ENCODE measurements at places on chromosomes 1 and 21.

- no peak for DNase-seq
Measured at GRCh38 chr1:110205156-110205555, 5.0 kb upstream of the KCNC4 start.

- DNase-seq, result no peak
Measured at GRCh38 chr1:112464501-112464900, 44.3 kb upstream of the WNT2B start.

DNA sequence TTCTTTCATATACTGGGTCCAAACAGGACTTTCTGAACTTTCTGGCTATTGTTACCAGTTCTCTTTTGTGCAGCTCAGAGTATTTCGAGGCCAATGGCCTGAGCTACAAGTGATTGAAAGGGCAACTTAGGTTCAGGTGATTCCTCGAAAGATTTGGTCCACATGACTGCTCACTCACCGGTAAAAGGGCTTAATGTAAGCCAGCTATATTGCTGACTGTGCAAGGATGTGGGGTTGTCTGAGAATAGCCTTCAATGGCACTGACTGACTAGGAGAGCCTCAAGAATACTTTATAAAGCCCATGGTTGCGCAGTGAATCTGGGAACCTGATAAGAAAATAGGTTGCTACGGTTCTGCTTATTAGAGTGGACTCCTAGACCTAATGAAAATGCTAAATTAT, 269.0 kb downstream of the SEC16B start:
- no peak for DNase-seq

DNA sequence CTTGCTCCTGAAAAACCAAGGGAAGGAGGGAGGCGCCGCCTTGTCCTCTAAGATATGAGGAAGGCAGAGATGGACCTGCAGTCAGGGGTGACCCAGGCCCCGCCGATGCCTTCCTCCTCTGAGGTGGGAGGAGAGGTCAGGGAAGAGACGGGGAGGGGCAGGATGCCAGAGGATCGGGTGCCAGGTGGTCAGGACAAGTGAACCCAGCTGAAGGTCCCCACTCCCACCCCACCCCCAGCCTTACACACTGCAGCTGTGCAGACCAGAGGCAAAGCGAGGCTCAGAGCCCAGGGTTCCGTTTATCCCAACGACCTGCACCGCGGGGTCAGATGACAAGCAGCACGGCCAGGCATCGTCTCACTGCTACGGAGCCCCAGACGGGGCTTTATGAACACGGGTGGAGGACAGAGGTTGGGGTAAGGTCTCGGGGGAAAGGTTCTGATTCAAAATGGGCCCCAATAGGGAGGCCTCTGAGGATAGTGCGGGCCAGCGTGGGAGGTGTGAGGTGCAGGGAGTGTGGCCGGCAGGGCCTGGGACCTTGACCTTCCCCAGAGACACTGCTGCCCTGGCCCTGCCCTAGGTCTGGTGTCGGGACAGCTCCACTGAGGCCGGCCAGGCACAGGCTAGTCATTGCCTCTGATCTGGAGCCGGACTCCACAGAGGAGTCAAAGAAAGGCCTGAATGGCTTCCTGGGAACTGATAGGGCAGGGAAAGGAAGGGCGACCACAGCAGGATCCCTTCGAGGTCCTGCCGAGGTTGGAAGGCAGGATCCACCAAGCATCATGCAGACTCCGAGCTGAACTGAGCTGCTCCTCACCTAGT, 112.4 kb downstream of the WDR4 start:
- no peak for DNase-seq

DNA sequence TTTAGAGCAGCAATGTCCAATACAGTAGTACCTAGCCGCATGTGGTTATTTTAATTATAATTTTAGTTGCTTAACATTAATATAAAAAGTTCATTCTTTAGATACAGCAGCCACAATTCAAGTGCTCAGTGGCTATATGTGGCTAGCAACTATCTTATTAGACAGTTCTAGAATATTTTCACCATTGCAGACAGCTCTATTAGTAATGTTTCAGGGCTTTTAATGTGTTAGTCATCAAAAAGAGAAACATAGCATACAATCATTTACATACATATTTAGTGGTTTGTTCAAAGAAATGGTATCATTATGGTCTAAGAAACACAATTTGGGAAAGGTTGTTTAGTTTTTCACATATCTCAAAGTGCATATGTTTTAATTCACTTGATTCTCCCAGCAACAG, 66.6 kb upstream of the DYNLT5 start:
- DNase-seq, result no peak

GRCh38 chr1:63937461-63938022, 163.7 kb downstream of the ROR1 start:
- no peak for DNase-seq

- no peak for DNase-seq
Measured at GRCh38 chr1:212678456-212679410, 20.9 kb downstream of the BATF3 start.

GRCh38 chr1:51578383-51579109, 38.3 kb upstream of the OSBPL9 start:
- no peak for DNase-seq

GRCh38 chr1:42040159-42040558, 113.1 kb upstream of the GUCA2B start:
- no peak for DNase-seq

DNA sequence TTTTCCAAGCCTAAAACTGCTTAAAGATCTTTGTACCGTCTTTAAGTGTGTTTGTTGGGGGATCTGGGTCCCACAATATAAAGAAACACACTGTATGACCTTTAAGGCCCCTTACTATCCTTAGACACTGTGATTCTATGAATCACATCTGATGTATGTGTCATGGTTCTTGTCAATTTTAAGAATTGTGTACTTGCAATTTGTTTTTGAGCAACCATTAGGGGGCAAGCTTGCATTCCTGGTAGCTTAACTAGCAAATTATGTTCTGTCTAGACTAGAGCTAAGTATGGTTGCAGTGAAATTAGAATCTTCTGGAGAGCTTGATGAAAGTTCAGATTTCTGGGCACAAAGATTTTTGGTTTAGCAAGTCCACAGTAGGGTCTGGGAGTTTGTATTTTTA, 219.5 kb downstream of the TPR start:
- DNase-seq, result no peak

DNA sequence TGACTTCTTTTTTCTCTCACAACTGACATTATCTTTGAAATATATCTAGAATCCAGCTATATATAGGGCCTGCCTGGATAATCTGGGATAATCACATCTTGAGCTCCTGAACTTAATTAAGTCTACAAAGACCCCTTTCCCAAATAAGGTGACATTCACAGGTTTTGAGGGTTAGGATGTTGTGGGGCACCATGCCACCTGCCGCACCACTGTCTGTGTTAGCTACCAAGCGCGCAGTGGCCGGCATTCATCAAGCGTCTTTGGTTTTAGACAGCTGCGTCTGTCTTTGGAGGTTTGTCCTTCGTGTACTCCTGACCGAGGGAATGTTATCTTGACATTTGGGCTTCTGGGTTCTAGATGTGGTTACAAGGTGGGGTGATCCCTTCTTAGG, 7.5 kb downstream of the TRAPPC10 start:
- no peak for DNase-seq

GRCh38 chr1:116407033-116407432, 34.0 kb downstream of the ATP1A1 start:
- DNase-seq, result no peak

DNA sequence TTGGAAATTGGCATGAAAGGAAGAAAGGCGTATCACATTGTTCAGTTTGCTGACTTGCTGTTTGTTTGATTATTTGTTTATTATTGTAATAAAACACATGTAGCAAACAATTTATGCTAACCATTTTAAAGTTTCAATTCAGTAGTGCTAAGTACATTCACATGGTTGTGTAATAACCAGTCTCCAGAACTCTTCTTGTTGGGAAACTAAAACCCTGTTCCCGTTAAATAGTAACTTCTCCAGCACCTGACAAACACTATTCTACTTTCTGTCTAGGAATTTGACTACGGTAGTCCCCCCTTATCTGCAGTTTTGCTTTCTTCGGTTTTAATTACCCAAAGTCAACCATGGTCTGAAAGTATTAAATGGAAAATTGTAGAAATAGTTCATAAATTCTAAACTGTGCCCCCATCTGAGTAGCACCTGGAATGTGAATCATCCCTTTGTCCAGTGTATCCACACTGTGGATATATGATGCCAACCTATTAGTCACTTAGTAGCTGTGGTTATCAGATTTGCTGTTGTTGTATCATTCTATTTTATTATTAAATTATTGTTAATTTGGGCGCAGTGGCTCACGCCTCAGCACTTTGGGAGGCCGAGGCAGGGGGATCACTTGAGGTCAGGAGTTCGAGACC, 5.5 kb downstream of the MORC3 start:
- DNase-seq, result no peak

GRCh38 chr1:89536555-89537341, 12.1 kb downstream of the LRRC8B start:
- no peak for DNase-seq

- DNase-seq, result no peak
Measured at GRCh38 chr1:162946701-162947100, 85.7 kb upstream of the CCDC190 start.

Measured in activated CD4-positive, alpha-beta T cell treated with anti-CD3 and anti-CD28 coated beads, Interleukin-2, amount 50 U/mL, for 24 hours (primary cell).